ENCODE measurements at places on chromosomes 6 and 20.

DNA sequence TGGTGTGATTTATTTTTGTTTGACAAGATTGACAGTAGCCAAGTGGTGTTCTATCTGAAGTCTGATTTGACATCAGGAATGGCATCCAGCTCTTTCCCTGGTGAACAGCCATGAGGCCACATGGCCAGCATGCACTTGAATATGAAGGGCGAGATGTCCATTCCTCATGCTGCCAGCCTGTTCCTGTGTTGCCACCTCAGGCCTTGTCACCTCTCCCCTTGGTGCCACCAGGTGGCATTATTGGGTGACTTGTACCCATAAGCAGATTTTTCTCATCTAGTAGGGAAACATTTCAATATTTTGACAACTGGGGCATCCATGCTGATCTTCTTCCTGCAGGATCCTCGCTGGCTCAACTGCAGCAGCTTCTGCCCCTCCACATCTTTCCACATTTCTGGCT, 199.1 kb downstream of the ERMARD start:
- no peak for DNase-seq

- DNase-seq, result peak; percentile 65
Measured at GRCh38 chr6:76876922-76877553, 586.3 kb downstream of the HTR1B start.

DNA sequence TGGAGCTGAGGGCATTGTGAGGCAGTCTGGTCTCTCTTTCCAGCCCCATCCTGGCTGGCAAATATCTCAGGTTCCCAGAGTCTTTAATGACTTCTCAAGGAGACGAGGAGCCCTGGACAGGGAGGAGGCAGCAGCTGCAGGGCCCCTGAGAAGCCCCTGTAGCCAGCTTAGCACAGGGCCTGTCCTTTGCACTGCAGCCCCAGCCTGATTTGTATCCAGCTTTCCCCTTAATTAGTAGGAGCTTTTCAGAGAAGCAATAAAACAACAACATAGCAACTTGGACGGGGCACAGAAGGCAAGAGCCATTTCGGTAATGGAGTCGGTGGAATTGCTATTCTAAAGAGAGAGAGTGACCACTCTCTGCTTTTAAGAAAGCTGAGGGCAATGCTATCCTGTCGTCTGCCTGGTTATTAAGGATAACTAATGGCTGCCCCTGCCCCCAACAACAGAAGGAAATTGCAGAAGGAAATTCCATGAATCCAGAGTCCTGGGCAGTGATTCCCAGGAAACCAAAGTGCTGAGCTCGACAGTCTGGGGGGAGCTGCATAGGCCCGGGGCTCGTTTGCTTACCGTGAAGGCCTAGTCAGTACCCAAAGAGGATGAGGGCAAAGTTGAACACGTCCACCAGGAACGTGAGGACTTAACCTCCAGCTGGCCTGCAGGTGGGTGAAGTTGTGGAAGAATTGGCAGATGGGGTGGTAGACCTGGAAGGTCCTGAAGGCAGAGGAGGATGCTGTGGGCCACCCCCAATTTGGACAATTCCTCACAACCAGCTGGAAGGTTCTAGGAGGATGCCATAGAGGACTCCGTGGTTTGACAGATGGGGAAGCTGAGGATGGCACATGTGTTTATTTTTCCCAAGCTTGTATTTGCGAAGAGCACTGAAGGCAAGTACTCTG, 50.3 kb downstream of the NPEPL1 start:
- peak; percentile 3 for DNase-seq

- DNase-seq, result no peak
Measured at GRCh38 chr6:13702809-13703302, 8.8 kb downstream of the RANBP9 start.

DNA sequence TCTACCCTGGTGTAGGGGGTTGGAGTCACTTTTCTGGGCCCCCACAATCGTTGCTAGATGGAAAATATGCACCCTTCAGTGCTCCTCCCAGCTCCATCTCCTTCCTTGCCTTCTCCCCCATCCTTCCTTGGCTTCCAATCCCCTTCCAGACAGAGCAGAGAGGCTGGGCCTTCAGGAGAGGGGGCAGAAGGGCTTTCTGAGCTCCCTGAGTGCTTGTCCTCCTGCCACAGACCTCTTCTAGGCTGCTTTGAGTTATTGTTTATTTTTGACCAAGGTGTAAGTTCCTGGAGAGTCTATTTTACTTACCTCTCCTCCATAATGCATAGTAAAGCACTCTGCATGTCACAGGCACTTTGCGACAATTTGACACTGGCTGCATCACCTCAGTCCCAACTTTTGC, 96.4 kb upstream of the CNKSR3 start:
- no peak for DNase-seq

DNA sequence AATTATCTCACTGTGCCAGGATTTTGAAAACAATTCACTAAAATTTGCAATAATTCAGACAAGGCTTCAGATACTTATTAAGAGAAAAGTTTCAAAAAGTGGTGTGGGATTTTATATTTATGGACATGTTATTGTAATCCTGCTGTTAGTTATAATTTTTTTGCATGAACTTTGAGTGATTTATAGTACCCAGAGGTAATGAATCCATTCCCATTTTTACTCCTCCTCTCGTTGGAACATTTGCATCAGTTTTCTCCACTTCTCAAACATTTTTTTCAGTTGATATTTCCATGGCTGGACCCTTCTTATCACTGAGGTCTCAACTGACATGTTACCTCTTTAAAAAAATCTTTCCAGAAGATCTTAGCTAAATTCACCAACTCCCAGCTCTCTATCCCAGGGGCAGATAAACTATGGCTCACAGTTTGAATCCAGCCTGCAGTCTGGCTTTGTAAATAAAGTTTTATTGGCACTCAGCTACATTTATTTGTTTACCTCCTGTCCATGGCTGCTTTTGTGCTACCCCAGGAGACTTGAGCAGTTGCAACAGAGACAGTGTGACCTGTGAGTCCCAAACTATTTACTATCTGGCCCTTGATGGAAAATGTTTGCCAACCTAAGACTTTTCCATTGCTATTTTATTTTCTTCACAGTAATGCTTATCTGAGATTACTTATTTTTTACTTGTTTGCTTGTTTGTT, 83.4 kb downstream of the TSHZ2 start:
- no peak for DNase-seq

DNA sequence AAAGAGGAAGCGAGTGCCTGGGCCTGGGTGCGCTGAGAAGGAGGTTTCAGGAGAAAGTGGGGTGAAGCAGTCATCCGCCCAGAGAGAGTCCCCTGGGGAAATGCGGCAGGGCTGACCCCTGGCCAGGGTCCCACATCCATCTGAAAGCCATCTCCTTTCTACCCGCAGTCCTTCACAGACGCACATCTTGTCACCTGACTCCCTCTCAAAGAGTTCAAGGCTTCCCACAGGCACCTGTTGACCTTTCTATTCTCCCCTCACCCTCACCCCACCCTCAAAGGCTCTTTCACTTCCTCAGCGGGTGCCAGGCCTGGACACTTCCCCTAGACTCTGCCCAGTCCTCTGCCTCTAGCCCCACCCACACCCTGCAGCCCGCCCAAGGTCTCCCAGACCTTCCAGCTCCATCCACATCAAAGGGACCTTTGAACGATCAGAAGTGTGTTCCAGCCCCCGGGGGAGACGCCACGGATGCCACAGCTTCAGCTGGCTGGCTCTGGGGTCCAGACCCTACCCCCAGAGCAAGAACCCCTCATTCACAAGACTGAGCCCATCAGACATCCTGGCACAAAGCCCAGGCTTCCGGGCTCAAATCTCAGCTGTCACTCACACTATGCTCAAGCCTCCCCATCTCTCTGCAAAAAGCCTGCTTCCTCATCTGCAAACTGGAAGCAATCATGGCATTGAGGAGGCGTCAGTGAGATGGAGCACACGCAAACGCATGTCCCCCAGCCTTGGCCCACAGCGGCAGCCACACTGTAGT, 2.1 kb downstream of the CTSZ start:
- peak; percentile 90 for DNase-seq

GRCh38 chr20:1844325-1845162, 50.7 kb upstream of the SIRPA start:
- peak; percentile 44 for DNase-seq

DNA sequence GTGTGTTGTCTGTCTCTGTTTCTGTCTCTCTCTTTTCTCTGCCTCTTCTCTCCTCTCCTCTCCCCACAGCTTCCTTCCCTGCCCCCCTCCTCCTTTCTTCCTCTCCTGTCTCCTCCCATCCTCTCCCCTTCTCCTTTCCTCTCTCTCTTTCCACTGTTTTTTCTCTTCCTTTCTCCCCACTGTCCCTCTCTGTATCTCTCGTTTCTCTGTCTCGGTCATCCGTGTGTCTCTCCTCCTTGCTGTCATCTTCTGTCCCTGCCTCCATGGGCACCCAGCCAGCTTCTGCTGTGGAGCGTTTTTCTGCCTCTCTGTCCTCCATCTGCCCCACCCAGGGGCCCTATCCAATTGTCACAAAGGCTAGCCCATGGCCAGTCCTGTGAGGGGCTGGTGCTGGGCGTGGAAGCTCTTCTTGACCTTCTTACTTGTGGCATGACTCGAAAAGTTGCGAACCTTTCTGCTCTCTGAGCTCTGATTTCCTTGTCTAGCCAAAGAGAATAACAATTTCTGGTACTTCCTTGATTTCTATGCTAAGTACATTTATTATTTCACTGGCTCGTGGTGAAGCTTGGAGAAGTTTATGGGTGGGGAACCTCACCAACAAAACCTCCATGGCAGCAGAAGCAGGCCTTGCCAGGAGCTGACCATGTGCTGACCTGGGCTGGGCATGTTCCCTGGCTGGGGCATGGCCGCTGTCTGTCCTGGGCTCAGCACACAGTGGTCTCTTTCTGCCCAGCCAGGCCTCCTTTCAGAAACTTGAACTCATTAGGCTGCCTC, 69.3 kb downstream of the CEBPB start:
- peak; percentile 73 for DNase-seq

DNA sequence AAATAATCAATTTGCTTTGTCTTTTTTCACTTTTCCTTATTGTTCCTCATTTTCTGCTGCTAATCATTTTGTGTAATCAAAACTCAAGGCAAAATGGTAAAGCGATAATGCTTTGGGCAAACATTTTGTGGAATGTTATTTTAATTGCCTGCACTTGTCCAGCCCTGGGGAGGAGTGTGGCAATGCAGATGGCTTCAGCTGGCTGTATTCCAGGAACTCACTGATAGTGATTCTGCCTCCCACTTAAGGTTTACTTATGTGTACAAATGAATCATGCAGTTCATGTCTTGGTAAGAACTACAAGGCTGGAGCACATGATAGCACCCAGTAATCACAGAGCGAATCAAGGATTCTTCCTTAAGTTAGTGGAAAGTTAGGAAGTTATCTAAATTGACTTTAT, 107.8 kb downstream of the COL19A1 start:
- no peak for DNase-seq

- no peak for DNase-seq
Measured at GRCh38 chr6:142659661-142660060, 285.3 kb downstream of the HIVEP2 start.

- DNase-seq, result no peak
Measured at GRCh38 chr20:44221368-44221954, 10.9 kb upstream of the OSER1 start.

DNA sequence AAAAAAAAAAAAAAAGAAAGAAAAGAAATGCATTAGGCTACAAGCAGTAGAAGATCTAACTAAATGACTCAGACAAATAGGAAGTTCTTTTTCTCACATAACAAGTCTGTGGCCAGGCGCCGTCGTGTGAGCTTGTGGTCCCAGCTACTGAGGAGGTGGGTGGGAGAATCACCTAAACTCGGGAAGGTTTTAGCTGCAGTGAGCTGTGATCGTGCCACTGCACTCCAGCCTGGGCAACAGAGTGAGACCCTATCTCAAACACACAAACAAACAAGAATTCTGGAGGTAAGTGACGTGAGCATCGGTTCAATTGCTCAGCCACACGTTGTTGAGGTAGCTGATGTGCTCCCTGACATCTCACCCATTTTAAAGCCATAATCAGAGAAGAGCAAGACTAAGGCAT, 37.9 kb upstream of the SLC23A2 start:
- DNase-seq, result no peak

DNA sequence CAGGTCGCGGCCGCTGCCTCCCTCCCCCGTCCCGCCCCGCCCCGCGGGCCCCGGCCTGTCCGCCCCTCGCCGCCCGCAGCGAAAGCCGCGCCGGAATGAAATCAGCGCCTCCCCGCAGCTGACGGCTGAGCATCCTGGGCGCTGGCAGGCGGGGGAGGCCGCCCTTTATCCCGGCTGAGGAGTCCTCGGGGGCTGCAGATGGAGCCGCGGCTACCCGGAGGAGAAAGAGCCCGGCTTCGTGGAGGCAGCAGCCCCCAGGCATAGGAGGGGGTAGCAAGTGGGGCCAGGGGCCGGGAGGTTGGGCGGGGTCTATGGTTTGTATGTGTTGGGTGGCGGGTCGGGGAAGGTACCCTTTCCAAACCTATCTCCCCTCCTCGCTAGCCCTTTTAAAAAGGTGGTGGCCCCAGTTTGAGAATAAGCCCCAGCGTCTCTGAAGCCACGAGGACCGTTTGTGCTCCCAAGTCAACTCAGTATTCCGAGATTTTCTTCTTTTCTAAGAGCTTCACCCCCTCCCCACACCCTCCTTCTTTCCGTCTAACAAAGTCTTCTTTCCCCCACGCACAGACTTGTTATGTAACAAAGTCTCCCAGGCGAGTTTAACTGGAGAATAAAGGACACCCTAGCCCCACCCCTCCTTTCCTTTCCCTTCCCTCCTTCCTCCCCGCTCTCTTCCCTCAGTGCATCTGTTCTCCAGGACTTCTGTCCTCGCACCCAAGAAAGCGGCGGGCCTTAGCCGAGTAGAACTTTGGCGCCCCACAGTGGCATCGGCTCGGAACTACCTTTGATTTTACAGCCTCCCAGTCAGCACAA, 11.0 kb downstream of the POU3F2 start:
- DNase-seq, result peak; percentile 73

- DNase-seq, result no peak
Measured at GRCh38 chr6:14337152-14337551, 219.6 kb downstream of the CD83 start.

DNA sequence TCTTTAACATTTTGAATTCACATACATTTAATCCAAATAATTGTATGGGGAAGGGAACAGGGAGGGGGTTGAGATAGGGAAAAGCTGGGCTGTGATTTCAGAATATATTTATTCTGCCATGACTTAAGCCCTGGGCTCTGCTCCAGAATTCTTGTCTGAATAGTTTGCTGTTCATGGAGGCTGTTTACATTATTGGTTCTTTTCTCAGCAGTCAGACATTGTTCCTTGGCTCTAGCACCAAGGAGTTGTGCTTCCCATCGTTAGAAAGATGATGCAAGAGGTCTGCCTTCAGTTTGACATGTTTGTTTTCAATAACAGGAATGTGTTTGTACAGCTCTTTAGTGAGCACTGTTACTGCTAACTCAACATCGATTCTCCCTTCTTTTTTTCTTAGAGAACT, 198.8 kb upstream of the CDYL start:
- peak; percentile 26 for DNase-seq

DNA sequence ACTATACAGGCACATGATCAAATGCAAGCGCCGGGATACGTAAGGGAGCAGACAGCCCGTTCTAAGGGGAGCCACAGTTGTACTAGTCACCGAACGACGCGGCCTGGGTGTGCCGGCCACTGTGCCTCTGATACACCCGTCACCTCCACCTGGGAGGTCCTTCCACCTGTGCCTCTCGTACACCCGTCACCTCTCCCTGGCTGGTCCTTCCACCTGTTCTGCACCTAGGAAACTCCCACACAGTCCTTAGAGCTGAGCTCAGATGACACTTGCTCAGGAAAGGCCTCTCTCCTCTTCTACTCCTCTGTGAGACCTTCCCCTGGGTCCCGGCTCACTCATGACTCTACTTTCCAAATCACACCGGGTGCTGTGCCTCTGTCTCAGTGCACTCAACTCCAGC, 245.0 kb downstream of the TTLL2 start:
- DNase-seq, result peak; percentile 4

Data from colonic mucosa (tissue), 4 donors.